ENCODE measurements at places on chromosomes 16 and 17.

GRCh38 chr16:67842509-67843342 is 606 bp downstream of the THAP11 start:
- DNase-seq: peak; percentile 68

- DNase-seq: no peak
Observed at GRCh38 chr17:40484285-40484972, 17.0 kb downstream of the TNS4 start.

DNA sequence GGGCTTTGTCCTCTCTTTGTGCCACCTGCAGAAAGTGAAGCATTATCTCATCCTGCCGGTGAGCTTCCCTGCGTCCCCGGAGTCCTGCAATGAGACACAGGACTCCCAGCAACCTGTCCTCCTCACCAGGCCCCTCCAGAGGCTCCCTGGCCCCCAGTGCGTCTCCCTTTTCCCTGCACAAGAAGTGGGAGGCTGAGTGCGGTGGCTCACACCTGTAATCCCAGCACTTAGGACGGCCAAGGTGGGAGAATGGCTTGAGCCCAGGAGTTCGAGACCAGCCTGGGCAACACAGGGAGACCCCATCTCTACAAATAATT is 8.4 kb downstream of the GRB7 start:
- no peak for DNase-seq

GRCh38 chr16:27381236-27381635 is 20.7 kb upstream of the IL21R start:
- no peak for DNase-seq

DNA sequence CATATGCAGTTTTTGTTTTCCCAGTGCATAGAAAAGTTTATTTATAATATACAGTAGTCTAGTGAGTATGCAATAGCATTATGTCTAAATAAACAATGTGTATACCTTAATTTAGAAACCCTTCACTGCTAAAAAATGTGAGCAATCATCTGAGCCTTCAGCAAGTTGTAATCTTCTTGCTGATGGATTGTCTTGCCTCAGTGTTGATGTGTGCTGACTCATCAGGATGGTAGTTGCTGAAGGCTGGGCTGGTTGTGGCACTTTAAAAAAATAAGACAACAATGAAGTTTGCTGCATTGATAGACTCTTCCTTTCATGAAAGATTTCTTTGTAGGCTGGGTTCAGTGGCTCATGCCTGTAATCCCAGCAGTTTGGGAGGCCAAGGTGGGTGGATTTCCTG is 13.9 kb upstream of the CAPNS2 start:
- no peak for DNase-seq

DNA sequence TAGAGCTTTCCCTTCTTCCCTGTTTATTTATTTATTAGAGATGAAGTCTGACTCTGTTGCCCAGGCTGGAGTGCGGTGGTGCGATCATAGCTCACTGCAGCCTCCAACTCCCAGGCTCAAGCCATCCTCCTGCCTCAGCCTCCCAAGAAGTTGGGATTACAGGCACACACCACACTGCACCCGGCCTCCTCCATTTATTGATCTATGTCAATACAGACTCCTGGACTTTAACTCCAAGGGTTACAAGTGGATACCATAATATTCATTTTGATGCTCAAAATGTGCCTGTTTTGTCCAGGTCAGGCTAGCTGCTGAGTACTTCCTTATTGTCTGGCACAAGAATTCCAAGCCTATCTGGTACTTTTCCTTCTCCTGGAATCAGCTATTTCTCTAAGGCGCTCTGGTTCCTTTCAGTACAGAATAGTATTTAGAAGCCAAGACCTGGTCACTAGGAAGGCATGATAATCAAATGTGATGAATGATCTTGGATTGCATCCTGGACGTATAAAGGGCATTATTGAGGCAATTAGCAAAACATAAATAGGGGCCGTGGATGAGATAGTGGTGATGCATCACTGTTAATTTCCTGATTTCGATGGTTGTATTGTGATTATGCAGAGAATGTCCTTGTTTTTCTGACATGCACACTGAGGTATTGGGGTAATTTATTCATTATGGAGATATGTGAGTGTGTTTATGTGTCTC is 21.7 kb downstream of the IL4R start:
- DNase-seq: no peak

GRCh38 chr16:15853021-15853420 is 3.8 kb downstream of the MYH11 start:
- DNase-seq: no peak

- peak; percentile 59 for DNase-seq
Observed at GRCh38 chr17:74742153-74742515, 5.1 kb downstream of the RAB37 start.

DNA sequence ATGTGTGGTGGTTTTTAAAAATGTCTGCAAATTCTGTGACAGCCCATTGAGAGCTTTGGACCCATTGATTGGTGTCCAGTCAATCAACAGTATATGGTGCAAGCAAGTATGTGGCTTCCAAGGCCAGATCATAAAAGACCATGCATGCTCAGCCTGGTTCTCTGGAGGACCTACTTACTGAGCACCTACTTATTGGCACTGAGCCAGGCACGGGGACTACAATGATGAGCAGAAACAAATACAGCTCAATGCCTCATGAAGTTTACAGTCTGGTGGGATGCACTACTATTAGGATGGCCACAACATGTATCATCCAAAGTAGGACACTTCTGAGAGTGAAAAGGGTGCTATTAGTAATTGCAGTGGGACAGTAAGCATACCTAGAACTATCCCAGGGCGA is 7.2 kb upstream of the EMP2 start:
- DNase-seq: no peak

DNA sequence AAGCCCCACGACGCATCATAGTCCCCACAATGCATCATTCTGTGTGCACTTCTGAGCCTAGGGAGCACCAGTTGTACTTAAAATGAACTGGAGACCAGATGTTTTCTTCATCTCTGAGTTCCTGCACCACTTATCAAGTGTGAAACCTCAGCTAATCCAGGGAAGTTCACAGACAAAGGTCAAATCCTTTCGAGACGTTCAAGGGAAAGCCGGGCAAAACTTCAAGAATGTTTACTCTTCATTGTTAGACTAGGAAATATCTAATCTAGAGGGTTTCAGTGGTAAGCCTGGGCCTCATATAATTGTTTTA is 4.6 kb upstream of the PMP22 start:
- no peak for DNase-seq

GRCh38 chr17:33469421-33469820 is 176.3 kb upstream of the ASIC2 start:
- no peak for DNase-seq

- no peak for DNase-seq
Observed at GRCh38 chr17:81052199-81052997, 17.4 kb downstream of the BAIAP2 start.

- DNase-seq: no peak
Observed at GRCh38 chr16:78639775-78640174, 540.3 kb downstream of the WWOX start.

- DNase-seq: no peak
Observed at GRCh38 chr16:49312389-49312985, 30.8 kb upstream of the CBLN1 start.

DNA sequence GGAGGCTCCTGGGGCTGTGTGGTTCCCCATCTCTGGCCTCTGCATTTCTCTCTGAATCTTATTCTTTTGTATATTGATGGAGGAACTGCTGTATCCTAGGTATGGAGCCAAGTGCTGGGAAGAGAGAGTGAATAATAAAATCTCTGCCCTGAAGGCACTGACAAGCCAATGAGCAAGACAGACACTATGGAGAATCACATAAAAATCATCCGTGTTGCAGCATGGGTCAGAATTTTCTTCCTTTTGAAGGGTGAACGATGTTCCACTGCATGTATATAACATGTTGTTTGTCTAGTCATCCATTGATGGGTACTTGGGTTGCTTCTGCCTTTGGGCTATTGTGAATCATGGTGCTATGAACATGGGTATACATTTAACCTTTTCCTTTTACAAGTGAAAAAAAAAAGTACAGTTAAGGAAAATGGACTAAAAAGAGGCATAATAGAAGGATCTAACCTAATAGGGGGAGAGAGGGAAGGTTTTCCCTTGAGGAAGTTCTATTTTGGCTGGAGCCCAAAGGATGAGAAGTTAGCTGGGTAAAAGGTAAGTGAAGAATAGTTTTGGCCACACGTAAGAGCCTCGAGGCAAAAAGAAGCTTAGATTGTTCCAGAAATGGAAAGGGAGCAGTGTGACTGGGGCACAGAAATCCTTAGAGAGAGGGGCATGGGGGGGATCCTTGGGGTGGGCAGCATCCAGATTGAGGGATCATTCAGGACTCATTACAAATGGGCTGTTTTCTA is 32.3 kb upstream of the GNA13 start:
- no peak for DNase-seq

DNA sequence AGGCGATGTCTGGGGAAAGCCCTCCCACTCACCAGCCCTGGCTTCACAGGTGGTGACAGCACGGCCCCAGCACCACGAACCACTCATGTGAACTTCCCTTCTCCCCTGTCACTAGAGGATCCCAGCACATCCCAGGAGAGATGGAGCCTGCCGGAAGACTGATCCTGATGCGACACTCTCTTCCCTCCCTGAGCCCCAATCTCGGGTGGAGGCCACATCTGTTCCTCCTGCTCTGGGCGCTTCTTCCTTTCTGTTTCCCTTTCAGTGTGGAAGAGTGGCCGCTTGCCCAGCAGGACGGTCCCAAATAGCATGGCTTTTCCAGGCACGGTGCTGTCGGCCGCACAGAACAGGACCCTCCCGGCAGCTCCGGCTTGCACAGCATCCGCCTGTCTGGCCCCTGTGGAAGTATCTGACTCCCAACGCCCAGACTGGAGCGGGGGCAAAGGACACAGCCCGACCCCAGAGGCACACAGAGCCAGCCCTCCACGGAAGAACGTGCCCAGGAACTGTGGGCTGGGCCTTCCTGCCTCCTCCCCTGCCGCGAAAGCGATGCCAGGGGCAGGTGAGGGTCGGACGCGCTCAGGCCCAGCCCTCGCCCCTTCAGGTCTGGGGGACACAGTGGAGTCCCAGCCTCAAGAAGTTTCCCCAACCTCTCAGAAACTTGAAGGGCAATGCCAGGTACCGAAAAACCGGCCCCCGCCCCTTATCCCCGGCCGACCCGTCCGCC is 37.6 kb downstream of the CBFA2T3 start:
- DNase-seq: no peak

GRCh38 chr16:81600275-81600674 is 155.7 kb downstream of the CMIP start:
- DNase-seq: no peak

- no peak for DNase-seq
Observed at GRCh38 chr16:68190736-68191510, 45.0 kb downstream of the ESRP2 start.

DNA sequence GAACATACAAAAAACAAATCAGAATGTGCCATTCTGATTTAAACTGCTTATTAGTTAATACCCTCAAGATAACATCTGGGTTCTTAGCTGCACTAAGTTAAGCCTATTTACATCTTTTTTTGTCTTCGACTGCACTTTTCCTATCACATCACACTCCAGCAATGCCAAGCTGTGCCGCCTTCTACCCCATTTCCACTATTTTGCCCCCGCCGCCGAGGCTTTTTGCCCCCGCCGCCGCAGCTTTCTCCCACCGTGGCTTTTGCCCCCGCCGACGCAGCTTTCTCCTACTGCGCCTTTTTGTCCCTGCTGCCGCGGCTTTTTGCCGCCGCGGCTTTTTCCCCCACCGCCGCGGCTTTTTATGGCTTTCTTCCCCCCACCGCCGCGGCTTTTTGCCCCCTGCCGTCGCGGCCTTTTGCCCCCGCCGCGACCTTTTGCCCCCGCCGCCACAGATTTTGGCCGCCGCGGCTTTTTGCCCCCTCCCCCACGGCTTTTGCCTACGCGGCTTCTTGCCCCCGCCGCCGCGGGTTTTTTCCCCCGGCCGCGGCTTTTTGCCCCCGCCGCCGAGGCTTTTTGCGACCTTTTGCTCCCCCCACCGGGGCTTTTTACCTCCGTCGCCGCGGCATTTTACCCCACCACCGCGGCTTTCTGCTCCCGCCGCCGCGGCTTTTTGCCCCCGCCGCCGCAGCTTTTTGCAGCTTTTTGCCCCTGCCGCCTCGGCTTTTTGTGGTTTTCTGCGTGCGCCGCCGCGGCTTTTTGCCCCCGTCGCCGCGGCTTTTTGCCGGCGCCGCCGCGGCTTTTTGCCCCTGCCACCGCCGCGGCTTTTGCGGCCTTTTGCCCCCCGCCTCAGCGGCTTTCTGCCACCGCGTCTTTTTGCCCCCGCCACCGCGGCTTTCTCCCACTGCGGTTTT is 331.4 kb upstream of the WSB1 start:
- no peak for DNase-seq

DNA sequence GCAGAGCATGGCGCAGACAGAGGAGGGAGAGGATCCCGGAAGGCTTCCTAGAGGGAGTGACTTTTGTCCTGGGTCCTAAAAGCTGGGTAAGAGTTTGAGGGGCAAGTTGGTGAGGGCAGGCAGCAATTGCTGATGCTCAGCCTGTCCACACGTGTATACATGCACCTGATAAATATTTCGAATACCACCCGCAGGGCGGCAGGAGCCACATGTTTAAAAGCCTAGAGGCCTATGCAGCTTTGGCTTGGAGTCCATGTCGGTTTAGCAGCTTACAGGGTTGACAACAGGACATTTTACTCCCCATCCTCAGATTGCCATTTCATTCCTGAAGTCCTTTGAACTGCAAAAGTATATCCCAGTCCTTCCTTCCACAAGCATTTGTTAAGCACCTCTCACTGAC is 99.1 kb downstream of the KATNIP start:
- no peak for DNase-seq

DNA sequence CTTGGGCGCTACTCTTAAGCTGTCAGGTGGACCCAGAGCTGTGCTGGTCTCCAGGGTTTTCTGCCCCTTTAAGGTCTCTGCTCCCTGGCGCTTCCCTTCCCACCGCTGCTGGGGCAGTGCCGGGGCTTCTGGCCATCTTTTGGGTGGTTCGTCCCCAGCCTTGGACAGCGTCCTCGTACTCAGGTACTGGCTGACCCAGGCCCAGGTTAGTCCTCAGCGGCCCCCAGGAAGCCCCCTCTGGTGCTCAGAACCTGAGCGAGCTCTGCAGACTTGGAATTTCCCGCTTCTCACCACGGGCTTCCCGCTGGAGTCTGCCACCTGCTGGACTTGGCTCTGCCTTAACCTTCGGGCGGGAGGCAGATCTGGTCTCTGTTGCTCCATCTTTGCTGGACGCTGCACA is 94.1 kb upstream of the ZNF750 start:
- DNase-seq: no peak

GRCh38 chr16:53045341-53046220 is 7.1 kb downstream of the CHD9NB start:
- no peak for DNase-seq

DNA sequence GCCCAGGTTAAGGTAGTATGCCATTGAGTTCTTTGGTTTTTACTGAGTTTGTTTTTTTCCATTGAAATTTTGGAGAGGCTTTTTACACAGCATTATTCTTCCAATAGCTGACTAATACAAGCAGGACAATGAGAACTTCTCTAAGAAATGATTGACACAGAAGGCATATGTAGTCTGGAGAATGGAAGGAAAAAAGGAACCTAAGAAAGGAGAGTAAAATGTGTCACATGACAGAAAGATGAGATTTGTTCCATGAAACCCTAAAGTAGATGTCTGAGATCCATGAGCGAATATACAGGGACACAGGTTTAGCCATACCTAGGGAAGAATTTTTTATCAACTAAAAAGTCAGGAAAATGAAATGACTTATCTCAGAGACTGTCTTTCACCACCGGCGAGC is 80.7 kb downstream of the AKAP1 start:
- DNase-seq: no peak
